ENCODE measurements at places on chromosomes 1 and 21.

GRCh38 chr1:59025201-59025600 is 241.4 kb upstream of the JUN start:
- DNase-seq = no peak

GRCh38 chr1:170593173-170594011 is 61.4 kb downstream of the GORAB start:
- no peak for DNase-seq

GRCh38 chr1:167645140-167645541 is 15.1 kb downstream of the RCSD1 start:
- no peak for DNase-seq

- no peak for DNase-seq
Measured at GRCh38 chr1:175742790-175743459, 470 bp downstream of the TNR start.

- no peak for DNase-seq
Measured at GRCh38 chr1:41160498-41161110, 81.5 kb downstream of the SCMH1 start.

GRCh38 chr1:81598623-81599022 is 202.1 kb upstream of the ADGRL2 start:
- DNase-seq = no peak

GRCh38 chr1:244836135-244836521 is 670 bp downstream of the COX20 start:
- DNase-seq = no peak

GRCh38 chr1:210377731-210378333 is 49.1 kb downstream of the HHAT start:
- no peak for DNase-seq

- no peak for DNase-seq
Measured at GRCh38 chr1:200624679-200625335, 4.3 kb upstream of the KIF14 start.

- no peak for DNase-seq
Measured at GRCh38 chr1:181129771-181130606, 41.5 kb downstream of the IER5 start.

DNA sequence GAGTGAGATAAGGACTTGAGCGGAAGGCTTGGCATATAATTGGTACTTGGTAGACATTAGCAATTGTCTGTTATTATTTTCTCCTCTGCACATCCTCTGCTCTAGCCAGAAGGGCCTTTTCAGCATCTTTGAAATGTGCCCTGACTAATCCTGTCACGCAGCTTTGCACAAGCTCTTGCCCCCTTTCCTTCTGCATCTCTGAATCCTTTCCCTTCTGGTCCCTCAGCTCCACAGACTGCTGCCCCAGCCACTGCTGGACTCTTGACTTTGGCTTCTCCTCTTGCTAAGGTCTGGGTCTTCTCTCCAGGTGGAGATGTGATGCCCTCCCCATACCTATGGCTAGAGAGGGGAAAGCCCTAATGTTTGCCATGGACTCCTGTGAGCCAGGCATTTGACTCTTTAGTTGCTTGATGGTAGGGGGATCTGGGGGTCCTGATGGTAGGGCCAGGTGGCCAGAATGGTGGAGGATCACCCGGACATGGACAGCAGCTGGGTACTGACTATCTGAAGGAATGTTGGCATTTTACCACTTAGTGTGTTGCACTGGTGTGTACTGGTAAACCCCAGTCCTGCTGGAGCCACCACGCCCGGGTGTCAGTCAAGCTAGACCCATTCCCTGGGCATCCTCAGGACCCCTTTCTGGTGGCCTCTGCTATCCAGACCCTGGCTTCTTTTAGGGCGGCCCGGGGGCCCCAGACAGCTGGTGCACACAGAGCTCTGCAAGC is 4.4 kb downstream of the HPCA start:
- no peak for DNase-seq

- DNase-seq = no peak
Measured at GRCh38 chr1:200290010-200290685, 119.7 kb downstream of the ZNF281 start.

GRCh38 chr1:2504225-2504948 is 22.0 kb downstream of the PANK4 start:
- DNase-seq = no peak

DNA sequence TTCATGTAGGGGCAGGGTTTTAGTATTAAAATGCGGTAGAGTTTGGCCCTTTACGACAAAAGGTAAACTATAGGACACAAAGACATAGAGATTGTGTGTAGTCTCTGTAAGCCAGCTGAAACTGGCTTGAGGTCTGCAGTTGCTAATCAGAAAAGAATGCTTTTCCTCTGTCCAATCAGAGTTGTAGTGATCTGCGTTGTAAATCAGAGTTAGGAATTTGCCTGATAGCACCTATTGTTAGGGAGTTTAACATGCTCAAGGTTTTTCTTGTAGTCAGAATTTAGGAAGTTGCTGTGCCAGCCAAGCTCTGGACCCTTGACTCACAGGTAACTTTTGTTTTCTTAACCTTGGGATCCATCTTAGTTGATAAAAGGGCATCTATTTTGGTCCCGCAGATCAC is 61.2 kb upstream of the VTCN1 start:
- no peak for DNase-seq

- no peak for DNase-seq
Measured at GRCh38 chr1:231193710-231194340, 32.0 kb downstream of the TRIM67 start.

GRCh38 chr1:107467286-107467685 is 326.4 kb downstream of the NTNG1 start:
- DNase-seq = no peak

- DNase-seq = no peak
Measured at GRCh38 chr1:152519851-152520250, 5.6 kb downstream of the CRCT1 start.

GRCh38 chr1:112505878-112506277 is 2.9 kb upstream of the WNT2B start:
- DNase-seq = no peak

DNA sequence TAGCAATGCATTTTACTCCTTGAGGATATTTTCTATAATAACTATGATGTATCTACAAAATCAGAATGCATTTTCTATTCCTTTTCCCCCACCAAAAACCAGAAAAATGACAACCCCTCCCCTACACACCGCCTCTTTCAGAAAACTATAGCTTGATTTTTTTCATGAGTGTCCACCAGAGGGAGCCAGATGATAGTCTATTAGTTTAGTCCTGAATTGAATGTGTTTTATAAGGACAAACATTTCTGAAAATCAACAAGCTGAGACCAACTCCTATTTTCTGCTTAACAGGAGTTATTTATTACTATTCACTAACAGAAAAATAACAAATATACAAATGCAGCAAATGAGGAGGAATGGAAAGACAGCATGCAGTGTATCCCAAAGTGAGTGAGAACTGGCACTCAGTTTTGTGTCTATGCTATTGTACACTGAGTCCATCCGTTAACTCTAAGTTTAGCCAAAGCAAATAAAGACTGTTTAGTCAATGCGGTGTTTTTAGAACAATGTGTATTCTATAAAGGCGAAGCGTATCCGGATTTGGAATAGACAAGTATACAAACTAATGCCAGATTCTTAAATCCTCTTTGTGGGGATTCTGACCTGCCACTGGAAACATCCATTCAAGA is 182.6 kb downstream of the VAV3 start:
- DNase-seq = no peak

DNA sequence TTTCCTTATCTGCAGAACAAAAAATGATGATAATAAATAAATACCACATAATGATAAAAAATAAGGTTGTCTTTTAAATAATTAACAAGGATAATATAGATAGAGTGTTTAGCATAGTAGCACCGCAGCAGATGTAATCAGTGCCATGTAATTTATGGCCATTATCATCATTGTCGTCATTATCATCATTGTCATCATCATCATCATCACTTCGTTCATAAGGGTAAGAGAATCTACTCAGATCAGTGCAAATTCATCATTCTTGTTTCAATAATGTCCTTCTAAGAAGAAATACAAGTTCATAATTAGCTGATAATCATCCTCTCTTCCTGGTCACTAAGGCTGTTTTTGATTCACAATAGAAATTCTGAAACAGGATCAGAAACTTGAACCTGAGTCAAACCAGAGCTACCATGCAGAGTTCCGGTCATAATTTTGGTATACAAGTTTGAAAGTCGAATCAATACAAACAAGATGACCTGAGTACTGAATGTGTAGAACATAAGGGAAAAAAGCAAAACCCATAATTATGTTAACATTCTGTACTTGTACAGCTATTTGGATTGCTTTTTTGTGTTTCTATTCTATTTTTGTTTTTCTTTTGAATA is 172.0 kb downstream of the LRRC40 start:
- DNase-seq = no peak

GRCh38 chr21:18411565-18411964 is 8.0 kb upstream of the TMPRSS15 start:
- no peak for DNase-seq

- no peak for DNase-seq
Measured at GRCh38 chr1:19423130-19423529, 62.2 kb downstream of the CAPZB start.

- peak; percentile 83 for DNase-seq
Measured at GRCh38 chr1:21904704-21905520, 32.2 kb downstream of the HSPG2 start.

- no peak for DNase-seq
Measured at GRCh38 chr1:58809325-58810010, 25.6 kb upstream of the JUN start.

DNA sequence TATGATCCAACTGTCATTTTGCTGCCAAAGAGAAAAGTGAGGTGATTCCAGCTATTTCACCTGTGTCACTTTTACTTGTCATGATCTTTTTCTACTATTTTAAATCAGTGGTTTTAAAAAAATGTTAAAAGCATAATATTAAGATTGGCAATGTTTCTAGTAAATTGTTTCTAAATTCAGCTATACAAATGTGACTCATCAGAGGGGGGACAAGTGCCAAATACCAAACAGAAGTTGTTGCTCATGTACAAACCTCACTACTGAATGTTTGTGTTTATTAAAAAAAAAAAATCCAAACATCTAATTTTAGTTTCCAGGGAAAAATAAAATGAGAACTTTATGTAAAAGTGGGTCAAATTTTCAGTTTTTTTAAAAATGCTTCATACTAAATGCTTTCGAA is 346.2 kb upstream of the SNX7 start:
- no peak for DNase-seq

GRCh38 chr1:195958131-195958530 is 650.1 kb downstream of the KCNT2 start:
- peak; percentile 79 for DNase-seq

GRCh38 chr1:241999026-241999425 is at the start of gene MAP1LC3C:
Gene MAP1LC3C (minus strand): TSS chr1:241999098. CDS start chr1:241999008, 90 bp downstream.
- DNase-seq = no peak

DNA sequence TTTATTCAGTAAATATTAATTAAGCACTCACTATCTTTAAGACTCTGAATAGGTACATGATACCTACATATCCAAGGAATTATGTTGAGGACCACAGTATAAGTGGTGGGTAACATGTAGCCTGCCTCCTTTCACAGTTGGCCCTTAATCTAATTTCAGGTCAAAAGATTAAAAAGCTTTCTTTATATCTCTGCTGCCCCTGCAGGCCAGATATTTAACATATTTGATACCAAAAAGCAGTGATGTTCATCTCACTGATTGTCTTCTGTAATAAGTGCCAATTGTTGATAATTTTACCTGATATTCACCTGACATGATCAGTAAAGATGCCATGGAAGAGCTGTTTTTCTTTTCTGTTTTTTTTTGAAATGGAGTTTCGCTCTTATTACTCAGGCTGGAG is 36.5 kb downstream of the RLF start:
- DNase-seq = no peak

DNA sequence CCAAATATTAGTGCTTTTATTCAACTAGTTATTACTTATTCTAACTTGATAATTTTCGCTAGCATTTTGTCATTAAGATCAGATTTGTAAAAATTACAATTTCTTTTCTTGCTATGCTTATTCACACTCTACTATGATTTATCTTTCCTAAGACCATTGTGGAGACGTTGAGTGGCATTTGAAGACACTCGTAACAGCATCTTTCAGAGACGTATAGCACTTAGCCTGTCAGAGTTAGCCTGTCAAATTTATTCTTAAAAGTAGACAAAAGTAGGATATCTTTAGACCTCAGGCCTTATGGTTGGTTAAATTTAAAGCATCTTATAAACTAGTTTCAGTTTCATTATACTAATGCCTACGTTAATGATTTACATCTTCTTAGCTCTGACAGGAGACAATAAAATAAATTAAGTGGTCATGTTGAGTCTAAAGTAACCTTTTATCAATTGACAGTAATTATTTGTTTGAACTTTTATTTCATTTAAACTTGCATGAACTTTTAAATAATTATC is 1410.1 kb downstream of the MRPL39 start:
- DNase-seq = no peak

DNA sequence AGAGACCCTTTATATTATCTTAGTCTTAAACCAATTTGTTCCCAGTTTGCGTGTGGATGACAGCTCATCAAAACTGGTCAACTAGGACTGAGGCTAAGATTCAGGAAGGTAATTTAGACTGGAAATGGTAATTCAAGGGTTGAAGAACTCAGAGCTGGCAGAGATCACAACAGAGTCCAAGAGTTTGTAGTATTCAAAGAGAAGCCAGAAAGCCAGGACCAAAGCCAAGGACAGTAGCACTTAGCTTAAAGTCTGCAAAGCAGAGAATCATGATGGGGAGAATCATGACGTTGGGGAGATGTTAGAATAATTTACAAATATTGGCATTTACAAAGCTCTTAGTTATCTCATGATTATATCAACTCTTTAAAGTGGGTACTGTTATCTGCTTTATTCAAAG is 32.6 kb downstream of the RNF11 start:
- DNase-seq = no peak

GRCh38 chr1:109181085-109181806 is 32.5 kb upstream of the SARS1 start:
- DNase-seq = no peak

- DNase-seq = no peak
Measured at GRCh38 chr1:1974834-1975233, 28.8 kb downstream of the CFAP74 start.

- no peak for DNase-seq
Measured at GRCh38 chr21:34536820-34537219, 24.8 kb upstream of the KCNE1 start.

- no peak for DNase-seq
Measured at GRCh38 chr1:194043984-194044755, 857.8 kb upstream of the B3GALT2 start.

- no peak for DNase-seq
Measured at GRCh38 chr1:3432306-3432705, 22.2 kb upstream of the ARHGEF16 start.

Data from epithelial cell of prostate (primary cell).